ENCODE measurements at places on chromosomes 11 and 22. TPM values are rescaled to one million over a fixed set of nuclear protein-coding genes. Genes with fewer than 3 reads are reported as not detected.

GRCh38 chr11:95102733-95103132, 13.1 kb downstream of the ENDOD1 start:
- DNase-seq: no peak

- DNase-seq: no peak
Measured at GRCh38 chr22:39789788-39790187, 103.8 kb downstream of the ENTHD1 start.

DNA sequence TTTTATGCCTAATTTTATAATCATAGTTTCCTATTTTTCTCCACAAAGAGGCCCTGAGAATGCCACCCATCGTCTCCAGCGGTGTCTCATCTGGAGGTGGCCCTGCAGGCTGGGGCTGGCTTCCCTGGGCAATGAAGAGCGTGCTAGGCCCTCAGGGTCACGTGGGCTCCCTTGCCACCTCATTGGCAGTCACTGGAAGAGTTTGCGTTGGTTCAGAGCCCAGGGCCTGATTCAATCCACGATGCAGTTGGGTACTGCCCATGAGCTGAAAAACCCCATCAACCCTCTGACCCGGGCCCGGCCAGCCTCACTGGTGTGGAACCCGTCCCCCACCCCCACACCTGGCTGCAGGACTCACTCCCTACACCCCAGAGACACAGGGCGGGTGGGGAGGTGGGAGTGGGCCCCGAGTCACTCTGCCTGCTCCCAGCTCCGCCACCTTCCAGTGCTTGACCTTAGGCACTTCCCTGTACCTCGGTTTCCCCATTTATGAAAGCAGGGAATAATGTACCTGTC, 43.4 kb upstream of the A4GALT start:
- no peak for DNase-seq

DNA sequence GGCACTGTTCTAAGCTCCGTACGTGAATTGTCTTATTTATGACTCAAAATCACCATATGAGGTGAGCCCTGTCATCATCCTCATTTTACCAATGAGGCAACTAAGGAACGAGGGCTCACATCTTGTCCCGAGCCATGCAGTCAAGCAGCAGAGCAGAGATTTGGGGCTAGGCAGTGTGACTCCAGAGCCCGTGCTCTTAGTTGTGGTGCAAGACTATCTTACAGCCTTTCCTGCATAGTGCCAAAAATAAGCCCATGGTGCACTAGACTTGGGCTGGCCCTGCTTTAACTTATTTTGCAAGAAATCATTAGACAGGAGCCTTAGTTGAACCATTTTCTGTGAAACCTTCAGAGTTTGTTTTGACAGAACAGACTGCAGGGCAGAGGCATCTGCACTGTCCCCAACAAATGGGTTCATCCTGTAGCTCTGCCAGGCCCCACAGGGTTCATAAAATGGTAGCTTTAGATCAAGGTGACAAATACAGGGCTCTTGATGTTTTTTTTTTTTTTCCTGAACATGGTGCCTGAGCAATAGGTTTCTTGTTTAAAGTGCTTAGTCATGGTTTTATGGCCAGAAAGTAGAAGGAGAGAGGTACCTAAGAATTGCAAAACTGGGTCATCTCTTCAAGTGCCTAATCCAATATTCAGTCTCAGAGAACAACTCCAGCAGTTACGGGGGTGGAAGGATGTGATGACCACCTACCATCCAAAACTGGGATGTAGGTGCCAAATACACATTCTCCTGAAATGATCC, 56.6 kb downstream of the BMAL1 start:
- DNase-seq: no peak

DNA sequence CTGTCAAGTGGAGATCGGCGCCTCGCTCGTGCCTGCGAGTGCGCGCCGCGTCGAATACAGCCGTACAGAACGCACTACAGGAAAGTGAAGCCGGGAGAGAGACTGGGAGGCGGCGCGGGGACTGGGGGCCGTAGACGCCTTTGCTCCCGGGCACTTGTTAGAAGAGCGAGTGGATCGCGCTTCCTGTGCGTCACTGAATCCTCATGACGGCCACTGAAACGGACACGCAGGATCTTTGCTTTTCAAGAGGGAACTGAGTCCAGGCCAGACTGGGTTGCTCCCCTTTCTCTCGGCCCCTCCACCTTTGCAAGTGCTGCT, 314 bp downstream of the RIC8A start:
- no peak for DNase-seq

DNA sequence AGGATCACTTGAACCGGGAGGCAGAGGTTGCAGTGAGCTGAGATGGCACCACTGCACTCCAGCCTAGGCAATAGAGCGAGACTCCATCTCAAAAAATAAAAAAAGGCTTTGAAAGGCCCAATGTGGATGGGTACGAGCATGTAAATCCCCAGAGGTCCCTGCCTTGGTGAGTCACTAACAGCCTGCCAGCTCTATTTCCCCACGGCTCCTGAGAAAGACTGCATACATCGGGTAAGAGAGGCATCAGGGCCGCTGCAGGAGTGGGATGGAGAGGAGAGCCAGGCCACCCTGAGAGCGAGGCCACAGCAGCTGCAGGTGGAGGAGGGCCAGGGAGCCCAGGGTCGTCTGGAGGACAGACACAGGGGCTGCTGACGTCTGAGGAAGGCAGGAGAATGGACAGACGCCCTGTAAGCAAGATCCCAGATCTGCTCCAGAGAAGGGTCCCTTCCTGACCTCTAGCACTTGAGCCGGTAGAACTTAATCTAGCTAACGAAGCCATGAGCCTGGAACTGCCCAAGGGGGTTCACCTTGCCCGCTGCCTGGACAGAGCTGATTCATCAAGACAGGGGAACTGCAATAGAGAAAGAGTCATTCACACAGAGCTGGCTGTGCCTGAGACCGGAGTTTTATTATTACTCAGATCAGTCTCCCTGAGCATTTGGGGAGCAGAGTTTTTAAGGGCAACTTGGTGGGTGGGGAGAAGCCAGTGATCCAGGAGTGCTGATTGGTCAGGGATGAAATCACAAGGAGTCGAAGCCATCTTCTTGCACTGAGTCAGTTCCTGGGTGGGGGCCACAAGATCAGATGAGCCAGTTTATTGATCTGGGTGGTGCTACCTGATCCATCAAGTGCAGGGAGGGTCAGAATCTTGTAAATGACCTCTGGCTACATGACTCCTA, 5.1 kb upstream of the KRTAP5-9 start:
- DNase-seq: no peak

The OR5P2 gene
- total RNA-seq: not detected

DNA sequence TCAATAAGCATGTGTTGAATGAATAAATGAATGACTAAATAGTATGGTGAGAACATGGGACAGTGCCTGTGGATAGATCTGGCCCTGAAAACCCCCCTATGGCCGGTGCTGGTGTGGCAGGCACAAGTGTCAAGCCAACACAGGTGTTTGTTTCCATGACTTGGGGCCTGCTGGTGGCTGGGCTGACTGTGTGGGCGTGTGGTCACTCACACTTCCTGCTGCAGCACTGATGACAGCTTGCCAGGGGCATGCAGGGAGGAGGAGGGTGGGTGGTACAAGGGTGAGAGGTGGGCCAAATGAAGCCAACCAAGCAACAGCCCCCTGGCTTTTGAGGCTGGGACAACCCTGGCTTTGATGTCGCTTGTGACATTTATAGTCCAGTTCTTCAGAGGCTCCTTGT, 30.3 kb upstream of the ABCC8 start:
- peak; percentile 22 for DNase-seq

- DNase-seq: no peak
Measured at GRCh38 chr11:33885338-33886005, 6.4 kb downstream of the LMO2 start.

DNA sequence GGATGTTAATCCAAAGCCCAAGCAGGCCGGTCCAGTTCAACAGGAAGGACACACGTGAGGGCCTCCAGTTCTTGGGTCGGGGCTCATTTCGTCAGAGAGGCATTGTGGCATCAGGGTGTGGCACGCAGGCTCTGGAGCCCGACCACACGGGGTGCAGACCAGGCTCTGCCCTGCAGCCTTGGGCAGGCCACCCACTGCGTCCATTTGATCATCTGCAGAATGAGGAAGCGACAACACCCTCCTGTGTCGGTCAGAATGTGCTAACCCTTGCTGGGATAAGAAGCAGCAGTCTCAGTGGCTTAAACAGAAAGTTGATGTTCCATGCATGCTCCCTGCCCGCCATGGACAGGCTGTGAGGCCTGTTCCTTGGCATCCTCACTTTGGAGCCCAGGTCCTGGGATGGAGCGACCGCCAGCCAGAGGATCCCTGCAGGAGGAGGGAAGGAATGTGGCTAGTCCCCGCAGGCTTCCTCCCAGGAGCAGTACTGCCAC, 10.8 kb downstream of the RIBC2 start:
- DNase-seq: no peak

The WNT7B gene
- total RNA-seq: not detected

The TMEM45B gene
- not detected for total RNA-seq

- DNase-seq: no peak
Measured at GRCh38 chr11:44805596-44805995, 78.8 kb downstream of the TSPAN18 start.

GRCh38 chr11:86244063-86244521, 461 bp upstream of the EED start:
- peak; percentile 92 for DNase-seq

DNA sequence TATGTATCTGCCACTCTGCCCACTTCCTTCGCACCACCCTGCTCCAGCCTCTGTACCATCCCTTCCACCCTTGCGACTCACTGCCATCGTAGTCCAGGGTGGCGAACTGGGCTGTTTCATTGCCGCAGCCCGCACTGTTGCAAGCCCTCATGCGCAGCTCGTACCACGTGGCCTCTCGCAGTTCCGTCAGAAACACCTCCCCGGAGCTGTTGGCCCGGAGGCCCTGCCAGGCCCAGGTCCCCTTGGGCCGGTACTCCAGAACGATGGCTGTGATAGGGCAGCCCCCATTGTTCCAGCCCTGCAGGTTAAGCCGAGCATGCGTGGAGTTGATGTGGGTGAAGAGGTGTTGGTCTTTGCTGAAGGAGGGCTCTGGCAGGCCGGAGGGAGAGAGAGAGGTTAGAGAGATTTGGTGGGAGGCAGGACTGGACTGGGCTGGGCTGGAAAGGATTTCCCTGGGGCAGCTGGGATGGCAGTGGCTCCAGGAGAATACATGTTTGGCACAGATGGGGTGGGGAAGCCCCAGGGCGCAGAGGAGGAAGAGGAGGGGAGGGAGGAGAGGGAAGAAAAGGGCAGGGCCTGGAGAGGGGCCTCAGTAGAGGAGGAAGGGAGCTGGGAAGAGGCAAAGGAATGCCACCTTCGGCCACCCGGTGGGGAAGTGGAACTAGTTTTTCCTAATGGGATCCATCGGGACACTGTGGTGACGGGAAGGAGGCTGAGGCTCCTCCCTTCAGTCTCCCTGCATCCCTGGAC, 109.6 kb downstream of the CEP164 start:
- no peak for DNase-seq

GRCh38 chr11:112511911-112512310, 251.3 kb upstream of the PLET1 start:
- no peak for DNase-seq

- no peak for DNase-seq
Measured at GRCh38 chr11:41382927-41383326, 76.5 kb downstream of the LRRC4C start.

GRCh38 chr11:16778876-16779275, 40.4 kb downstream of the C11orf58 start:
- DNase-seq: no peak

- DNase-seq: no peak
Measured at GRCh38 chr22:45997777-45998637, 21.0 kb upstream of the WNT7B start.

GRCh38 chr11:121958971-121959325, 157.1 kb downstream of the BLID start:
- no peak for DNase-seq

DNA sequence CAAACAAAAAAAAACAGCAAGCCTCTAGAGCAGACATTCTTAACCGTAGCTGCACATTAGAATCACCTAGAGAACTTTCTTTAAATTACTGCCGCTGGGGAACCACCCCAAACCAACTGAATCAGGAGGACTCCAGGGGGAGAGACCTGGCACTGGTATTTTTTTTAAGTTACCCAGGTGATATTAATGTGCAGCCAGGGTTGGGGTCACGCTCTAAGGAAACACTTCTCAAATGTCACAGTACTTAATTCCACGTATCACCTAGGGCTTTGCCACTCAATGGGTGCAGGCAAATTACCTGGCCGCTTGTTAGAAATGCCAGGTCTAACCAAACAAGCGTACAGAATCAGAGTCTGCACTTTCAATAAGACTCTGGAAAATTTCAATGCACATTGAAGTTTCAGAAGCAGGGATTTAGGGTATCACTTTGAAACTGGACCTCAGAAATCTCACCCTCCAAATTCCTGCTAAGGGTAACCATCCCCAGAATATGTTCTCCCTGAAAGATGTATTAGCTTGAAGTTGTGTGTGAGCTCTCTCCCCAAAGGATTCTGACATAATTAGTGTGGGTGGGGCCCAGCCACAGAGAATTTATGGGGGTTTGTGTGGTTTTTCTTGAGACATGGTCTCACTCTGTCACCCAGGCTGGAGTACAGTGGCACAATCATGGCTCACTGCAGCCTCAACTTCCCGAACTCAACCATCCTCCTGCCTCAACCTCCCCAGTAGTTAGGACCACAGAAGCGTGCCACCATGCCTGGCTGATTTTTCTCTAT, 12.7 kb upstream of the ISX start:
- no peak for DNase-seq

The PIWIL4 gene
- total RNA-seq: 0.53 TPM

The LSP1 gene
- 477 TPM for total RNA-seq

The NRXN2 gene
- total RNA-seq: 0.34 TPM

- DNase-seq: no peak
Measured at GRCh38 chr11:94771390-94771789, 3.2 kb downstream of the AMOTL1 start.

DNA sequence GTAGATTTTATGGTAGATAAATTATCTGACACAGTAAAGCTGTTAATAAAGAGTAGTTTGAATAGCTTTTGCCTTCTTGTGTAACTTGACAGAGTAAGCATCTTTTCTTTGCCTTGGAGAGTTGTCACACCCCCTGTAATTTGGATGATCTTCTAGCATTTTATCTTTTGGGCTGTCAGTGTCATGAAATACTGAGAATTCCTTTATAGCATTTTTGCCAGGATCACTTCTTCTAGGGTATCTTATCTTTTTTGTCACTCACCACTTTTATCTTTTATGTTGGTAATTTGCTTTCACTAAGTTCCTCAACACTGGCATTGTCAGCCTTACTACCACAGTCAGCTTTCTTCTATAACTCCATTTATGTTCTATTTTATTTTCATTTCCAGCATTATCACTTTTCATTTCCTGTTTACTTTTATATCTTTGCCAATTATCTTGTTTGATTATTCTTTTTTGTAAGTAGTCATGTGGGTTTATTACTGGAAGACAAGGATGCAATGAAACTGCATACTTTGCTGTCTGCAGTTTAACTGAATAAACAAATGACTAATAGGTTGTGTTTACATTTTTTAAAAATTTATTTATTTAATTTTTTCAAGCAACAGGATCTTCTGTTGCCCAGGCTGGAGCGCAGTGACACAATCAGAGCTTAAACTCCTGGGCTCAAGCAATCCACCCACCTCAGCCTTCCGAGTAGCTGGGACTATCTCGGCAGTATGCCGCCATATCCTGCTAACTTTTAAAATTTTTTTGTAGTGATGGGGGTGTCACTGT, 28.1 kb upstream of the ACAT1 start:
- no peak for DNase-seq

The TPH1 gene
- 0.21 TPM for total RNA-seq
